Retinal pigment epithelial cell (primary cell): ENCODE measurements at places on chromosomes 2 and 18.

GRCh38 chr2:128450211-128451024 lies 131.8 kb upstream of the HS6ST1 start:
- DNase-seq: no peak

DNA sequence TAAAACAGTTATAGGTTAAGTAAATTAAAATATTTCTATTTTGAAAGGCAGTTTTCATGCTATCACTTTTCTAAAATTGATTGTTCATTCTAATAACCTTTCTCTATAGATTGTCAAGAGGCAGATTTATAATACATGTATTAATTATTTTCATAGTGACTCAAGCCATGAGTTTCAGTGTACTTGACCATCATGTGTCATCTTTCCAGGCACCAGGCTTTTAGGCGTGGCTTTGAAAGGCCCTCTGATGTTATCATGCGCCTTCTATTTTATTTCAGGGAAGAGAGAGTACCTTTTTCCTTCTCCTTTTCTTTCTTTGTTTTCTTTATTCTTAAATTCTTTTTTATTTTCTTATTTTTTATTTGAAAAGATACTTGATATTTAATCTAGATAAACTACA lies 128.3 kb upstream of the ETAA1 start:
- no peak for DNase-seq

GRCh38 chr18:26005950-26006349 lies 84.5 kb downstream of the SS18 start:
- DNase-seq: no peak

GRCh38 chr2:181354626-181355025 lies 102.6 kb upstream of the ITGA4 start:
- no peak for DNase-seq

DNA sequence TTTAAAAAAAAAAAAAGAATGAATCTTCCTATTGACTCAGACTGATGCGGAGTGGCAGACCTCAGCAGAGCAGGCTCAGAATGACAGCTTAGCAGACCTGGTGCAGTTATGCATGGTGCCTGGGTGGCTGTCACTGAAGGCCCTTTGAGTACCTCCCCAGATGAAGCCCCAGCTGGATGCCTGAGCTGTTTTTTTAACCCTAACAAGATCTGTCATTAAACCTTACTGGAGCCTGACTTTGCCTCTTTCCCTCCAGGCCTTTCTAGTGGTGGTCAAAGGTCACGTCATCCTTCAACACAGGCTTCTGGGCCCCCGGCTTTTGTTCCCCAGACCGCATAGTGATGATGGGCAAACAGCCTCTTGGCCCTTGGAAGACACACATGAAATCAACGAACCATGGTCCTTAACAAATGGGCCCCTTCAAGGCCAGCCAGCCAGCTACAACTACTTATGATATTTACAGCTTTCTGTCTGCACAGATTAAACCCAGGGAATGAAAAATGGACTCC lies 138.3 kb upstream of the CYP1B1 start:
- DNase-seq: no peak

GRCh38 chr2:28507796-28508764 lies 12.2 kb downstream of the PLB1 start:
- DNase-seq: peak; percentile 38

DNA sequence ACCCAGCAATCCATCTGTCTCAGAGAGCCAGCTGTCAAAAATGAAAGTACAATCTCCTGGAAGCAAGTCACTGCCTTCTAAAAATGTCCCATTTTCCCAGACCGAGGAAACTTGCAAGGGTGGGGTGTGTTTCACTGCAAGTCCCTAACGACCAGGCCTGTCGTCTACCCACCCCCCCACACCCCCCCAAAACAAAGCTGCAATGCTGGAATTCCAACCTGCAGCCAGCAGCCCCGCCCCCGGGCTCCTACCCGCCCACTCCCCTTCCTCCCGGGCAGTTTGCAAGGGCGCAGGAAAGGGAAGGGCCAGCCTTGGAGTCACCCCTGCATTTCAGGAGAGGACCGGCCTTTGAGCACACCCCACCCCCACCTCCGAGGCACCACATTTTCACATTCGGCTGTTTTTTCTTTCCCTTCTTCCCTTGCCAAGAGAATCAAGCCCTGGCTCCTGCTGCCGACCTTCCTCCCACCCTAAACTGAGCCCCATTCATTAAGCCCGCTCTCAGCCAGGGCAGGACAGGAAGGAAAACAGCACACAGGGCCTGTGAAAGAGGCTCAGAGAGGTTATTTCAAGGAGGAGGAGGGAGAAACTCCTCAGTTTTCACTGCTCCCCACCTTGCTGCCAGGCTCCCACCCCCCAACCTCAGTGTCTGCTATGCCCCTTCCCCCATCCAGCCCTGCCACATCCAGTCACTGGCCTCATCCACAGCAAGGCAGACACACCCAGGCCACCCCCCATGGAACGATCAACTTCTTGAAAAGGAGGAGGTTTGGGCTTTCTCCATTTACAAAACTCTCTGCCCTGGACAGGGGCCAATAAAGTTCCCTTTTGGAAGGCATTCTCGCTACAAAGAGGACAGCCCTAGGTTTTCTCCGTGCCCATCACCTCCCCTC lies 11.3 kb downstream of the SMAD7 start:
- DNase-seq: no peak

- DNase-seq: no peak
Observed at GRCh38 chr2:42084231-42084671, 36.4 kb downstream of the PKDCC start.

- DNase-seq: no peak
Observed at GRCh38 chr2:238654479-238655197, 193.2 kb upstream of the TWIST2 start.

DNA sequence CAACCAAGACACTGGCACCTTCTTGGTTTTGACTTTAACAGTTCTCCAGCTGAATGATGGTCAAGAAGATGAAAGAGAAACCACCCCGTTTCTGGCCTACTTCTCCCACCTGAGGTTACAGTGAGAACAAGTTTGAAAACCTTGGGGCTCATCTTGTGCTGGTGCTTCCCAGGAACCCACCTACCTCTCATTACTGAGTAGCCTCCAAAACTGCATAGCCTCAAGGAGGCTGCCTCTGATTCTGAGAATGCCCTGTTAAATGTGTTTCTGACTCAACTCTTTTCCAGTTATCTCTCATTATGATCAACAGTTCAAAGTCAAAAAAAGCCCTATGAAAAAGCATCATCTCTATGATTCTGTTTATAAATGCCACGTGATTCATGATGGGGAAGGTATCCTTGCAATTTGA lies 121.9 kb downstream of the CACNB4 start:
- DNase-seq: no peak

DNA sequence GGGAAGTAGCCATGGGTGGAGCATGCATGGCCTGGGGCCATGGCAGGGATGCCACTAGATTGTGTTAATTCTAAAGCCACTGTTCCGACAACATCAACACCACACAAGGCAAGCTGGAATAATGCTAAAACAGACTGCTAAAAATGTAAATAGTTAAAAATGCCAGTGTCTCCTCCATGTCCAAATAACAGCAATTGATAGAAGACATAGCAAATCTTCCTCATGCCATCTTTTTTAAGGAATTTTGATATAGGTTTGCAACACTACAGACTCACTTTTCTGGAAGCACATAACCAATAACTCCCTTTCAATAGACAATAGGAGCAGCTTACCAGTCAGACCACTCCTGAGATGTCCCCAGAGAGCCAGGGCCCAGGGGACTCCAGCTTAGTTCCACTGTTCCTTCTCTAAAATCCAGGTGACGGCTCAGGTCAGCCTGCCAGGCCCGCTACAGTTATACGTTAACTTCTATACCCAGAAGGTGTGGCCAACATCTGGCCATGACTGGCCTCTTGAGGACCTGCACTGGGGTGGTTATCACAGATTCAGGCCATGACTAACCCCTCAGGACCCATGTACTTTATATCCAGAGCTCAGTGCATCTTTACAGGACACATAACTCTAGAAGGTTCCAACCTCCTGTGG lies 20.3 kb downstream of the TUBB6 start:
- no peak for DNase-seq

GRCh38 chr2:218270721-218271486 lies 585 bp downstream of the PNKD start:
- DNase-seq: no peak

DNA sequence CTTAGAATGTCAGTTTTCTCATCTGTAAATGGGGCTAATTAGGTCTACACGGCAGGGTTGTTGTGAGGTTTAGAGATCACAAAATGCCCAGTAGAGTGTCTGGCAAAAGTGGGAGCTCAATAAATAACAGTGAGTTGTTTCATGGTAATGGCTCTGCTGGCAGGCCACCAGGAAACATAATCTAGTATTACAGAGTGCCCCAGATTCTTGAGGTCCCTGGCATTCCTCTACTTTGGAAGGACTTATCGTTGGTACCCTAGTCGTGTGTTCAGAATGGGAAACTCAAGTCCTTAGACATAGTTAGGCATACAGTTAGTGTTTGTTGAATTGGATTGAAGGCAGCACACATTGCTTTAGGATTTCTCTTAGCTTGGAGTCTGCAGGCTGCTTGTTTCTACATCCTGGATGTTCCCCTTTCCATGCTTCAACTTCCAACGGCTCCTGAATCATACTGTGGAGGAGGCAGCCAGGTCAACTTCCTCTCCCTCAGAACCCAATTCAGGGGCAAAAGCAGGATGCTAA lies 161.5 kb upstream of the FOSL2 start:
- DNase-seq: peak; percentile 55

GRCh38 chr2:29753671-29754444 lies 167.5 kb downstream of the ALK start:
- DNase-seq: no peak

GRCh38 chr2:15767679-15768078 lies 172.7 kb upstream of the MYCN start:
- no peak for DNase-seq

DNA sequence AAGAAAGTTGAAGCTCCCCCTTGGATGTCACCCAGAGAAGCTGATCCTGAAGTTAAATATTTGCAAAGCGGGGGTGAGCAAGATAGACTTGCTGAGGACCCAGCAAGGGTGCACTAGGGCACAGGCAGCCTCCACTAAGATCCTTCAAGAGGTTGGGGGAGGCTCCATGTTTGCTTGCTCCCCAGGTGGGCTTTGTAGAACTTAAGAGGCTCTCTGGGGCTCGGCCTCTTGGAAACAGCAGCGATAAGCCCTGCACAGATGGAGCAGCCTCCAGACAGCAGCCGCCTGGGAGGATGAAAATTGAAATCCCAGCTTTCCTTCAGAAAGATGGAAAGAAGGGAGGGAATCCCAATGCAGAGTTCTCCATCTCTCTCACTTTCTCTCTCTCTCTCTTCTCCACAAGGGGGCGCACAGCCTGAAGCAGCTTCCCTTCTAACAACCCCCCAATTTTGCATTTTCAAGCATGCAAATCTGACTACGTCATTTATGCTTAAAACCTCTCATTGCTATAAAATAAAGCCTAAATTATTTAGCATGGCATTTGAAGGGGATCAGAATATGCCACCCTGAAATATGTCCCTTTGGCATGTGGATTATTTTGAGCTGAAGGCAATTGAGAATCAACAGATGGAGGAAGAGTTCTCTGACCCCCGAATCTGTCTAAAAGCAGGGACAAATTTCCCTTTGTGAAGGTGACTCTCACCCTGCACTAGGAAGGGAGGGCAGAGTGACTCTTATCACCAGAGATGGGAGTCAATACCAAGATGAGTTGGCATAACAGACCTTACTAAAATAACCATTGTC lies 185.7 kb upstream of the KLHL29 start:
- DNase-seq: no peak

GRCh38 chr18:68841301-68841700 lies 43.4 kb downstream of the CCDC102B start:
- DNase-seq: no peak

- no peak for DNase-seq
Observed at GRCh38 chr18:37598966-37599896, 33.6 kb upstream of the CELF4 start.

DNA sequence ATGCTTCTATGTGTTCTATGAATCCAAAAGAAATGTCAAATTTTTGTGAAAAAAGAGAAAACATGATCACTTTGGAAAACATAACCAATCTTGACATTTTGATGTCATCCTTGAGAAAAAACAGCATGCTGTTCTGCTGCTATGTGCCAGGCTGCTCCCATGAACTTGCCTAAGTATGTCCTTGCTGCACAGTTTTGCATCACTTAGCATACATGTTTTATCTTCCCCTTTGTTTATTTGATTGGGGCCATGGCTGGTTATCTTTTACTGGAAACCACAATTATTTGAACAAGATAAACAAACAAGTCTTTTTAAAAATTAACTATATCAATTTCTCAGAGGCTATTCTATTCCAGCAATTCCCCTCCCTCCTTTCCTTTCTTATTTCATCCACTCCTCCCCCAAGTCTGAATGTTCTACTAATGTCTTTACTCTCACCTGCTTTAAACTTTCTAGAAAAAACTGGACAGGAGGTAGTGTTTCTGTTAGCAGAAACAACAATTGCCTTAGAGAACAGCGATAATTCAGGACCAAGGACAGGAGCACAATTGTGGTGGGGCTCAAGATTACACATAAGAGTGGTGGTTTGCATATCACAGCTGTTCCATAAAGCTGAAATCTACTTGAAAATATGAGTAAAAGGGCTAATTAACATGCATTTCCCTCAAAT lies 6.7 kb downstream of the AOX1 start:
- no peak for DNase-seq

DNA sequence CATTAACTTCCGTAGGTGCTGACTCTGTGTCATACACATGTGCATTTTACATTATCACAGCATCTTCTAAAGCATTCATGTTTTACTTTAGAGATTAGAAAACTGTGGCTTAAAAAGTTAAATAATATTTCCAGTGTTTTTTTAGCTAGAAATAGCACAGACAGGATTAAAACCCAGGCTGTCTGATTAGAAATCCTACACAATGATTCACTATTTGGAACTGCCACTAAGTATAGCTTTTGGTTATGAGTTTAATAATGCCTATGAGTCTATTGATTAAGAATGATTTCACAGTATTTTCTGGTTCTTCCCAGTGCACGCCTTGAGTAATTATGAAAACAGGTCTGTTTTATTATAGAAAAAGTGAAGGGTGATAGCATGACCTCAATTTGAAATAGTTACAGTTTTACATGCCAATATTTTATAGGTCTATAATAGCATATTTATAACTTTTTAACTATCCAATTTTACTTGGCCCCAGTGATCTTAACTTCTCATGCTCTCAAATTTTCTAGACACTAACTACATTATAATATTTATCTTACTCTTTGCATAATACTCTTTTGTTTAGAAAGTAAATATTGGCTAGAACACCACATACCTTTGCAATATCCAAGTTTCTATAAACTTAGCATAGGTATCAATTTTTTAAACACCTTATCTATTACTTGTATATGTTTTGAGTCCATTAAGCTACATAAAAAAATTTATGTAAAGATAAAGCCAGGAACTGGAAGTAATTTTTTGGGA lies 313.2 kb downstream of the RND3 start:
- DNase-seq: no peak

GRCh38 chr2:100819370-100820272 lies at the start of gene NPAS2:
Gene NPAS2 (plus strand): TSS chr2:100820139. CDS start chr2:100904755, 84,616 bp downstream.
- no peak for DNase-seq

- DNase-seq: no peak
Observed at GRCh38 chr2:187003038-187003554, 154.1 kb upstream of the ZSWIM2 start.

- DNase-seq: no peak
Observed at GRCh38 chr2:176074919-176075425, 8.8 kb downstream of the EVX2 start.

GRCh38 chr2:152585830-152586484 lies 131.3 kb downstream of the PRPF40A start:
- peak; percentile 95 for DNase-seq

GRCh38 chr18:70826571-70826970 lies 537.7 kb downstream of the SOCS6 start:
- no peak for DNase-seq

- no peak for DNase-seq
Observed at GRCh38 chr2:119550856-119551255, 6.6 kb downstream of the CFAP221 start.

- DNase-seq: no peak
Observed at GRCh38 chr2:239826786-239827522, 198.2 kb downstream of the NDUFA10 start.

- no peak for DNase-seq
Observed at GRCh38 chr2:74756356-74756890, 77.5 kb upstream of the HK2 start.
